ENCODE measurements at places on chromosomes 6 and 20.

DNA sequence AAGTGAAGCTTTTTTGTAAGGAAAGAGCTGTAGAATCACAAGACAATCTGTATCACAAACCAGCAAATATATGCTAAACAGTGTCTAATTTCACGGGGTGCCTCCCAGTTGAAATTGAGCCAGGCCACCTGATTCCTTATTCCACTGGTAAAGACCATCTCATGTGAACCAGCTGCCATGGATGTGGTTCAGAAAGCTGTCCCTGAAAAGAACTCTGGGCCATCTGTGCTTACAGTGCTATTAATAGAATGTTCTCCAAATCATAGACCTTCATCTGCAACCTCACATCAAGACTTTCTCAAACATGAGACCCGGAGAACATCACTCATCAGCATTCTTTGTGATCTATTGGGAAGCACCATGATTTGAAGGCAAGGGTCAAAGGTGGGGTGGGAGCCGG lies 89.7 kb downstream of the FBXO5 start:
- DNase-seq = no peak

- DNase-seq = no peak
These were observed 6.1 kb upstream of the HSPA1B start for GRCh38 chr6:31821301-31822035.

GRCh38 chr6:70857387-70858077 lies 99.3 kb downstream of the B3GAT2 start:
- DNase-seq = no peak

GRCh38 chr6:168469521-168469920 lies 28.5 kb downstream of the SMOC2 start:
- DNase-seq = no peak

DNA sequence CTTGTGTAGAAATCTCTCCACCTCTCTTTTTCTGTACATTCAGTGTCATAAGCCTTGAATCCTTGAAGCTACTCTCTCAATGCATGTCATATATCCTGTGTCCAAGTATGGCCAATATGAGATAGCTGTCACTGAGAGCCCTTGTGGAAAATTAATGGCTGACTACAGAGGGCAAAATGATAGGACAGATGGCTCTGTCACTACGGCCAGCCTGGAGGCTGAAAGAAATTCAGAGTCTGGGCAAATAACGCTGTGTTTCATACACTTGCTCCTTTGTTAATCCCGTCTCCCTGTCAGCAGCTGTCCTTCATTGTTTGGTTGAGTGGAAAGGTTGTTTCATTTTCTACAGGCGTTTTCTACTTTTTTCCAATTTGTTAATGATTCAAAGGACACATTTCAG lies 70.4 kb upstream of the VGLL2 start:
- DNase-seq = no peak

GRCh38 chr20:9353180-9353915 lies 161.0 kb upstream of the LAMP5 start:
- no peak for DNase-seq

GRCh38 chr20:1636621-1637020 lies 16.8 kb upstream of the SIRPB1 start:
- no peak for DNase-seq

DNA sequence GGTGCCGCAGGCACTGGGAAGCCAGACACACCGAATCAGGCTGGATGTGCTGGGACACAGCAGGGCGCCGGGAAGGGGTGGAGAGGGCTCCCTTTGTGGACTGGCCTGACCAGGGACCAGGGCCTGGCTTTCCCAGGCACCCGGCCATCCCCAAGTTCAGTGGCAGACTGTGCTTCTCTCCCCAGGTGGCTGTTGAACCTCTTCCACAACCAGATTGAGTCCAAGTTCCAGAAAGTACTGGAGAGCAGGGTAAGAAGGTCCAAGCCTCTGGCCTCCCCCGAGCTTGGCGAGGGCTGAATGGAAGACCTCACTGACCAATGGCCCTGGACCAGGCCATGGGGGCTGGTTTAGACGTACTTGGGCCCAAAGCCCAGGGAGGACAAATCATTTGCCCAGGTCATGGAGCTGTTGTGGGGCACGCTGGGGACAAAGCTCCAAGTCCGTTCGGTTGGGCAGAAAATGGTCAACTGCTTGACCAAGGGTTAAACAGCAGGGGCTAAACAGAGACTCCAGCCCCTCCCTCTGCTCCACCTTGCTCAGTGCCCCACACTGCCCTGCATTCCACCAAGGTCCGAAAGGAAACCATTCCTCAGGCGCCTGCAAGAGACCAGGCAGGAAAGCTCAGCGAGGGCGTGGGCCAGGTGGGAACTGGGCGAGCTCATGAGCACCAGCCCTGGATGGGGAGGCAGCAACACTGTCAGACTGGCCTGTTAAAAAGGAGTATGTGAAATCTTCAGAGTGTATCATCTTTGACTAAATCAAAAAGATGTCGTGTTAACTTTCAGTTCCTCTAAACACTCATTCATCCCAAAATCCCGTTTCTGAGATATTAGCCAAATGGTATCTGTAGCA lies 9.1 kb downstream of the LBP start:
- DNase-seq = no peak

DNA sequence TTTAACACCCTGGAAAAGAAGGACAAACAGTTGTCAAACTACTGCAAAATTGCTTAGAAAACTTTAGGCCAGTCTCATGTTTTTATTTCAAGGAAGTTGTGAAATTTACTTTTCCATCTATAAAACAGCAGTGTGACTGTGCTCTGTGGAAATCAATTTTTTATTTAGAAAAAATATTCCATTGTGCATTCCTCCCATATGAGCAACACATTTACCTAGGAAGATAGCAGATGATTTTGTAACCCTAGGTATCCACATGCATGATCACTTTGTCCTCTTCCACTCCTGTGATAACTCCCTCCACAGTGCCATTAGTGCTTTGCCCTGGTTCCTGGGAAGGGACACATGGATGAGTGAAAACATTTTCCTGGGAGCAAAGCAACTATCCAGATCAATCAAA lies 70.0 kb upstream of the SHLD1 start:
- no peak for DNase-seq

DNA sequence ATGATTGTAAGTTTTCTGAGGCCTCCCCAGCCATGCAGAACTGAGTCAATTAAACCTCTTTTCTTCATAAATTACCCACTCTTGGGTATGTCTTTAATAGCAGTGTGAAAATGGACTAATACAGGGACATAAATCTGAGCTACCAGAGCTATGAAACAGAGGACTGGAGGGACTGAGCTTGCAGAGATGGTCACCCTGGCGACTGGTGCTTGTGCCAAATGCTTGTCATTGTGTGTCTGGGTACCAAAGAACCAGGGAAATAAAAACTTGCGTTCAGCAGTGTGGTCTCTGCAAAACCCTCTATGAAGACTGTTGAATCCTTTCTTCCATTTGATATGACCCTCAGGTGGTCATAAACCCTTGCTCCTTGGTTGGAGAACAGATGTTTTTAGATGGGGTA lies 105.1 kb upstream of the PRL start:
- no peak for DNase-seq

GRCh38 chr6:114816678-114817077 lies 473.9 kb upstream of the HS3ST5 start:
- DNase-seq = no peak

DNA sequence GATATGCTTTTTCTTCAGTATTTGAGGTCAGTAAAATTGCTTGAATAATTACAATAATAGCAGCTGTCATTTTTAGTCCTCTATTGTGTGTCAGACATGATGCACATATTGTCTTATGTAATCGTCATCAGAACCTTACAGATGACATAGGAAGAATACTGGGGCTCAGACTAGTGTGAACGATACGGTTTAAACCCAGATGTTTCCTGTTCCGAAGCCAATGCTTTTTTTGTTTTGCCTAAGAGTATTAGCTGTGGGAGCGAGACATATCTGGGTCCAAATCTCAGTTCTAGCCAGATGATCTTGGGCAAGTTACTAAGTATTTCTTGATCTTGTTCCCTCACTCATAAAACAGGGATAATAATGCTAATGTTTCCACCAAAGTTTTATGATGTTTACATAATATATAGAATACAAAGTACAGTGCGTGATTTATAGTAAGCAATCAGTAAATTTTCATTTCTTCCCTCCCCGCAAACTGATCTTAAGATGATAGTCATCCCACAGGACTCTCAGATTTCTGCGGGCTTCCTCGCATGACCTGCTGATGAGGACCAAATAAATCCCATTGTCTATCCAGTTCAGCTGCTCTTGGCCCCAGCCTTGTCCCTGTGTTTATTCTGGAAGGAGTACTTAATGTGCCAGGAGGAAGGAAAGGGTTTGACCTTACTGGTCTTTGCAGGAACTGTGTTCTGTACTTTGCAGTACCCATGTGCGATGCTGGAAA lies 98.2 kb downstream of the CAP2 start:
- no peak for DNase-seq

GRCh38 chr20:38152175-38152620 lies 12.9 kb downstream of the TGM2 start:
- DNase-seq = no peak

DNA sequence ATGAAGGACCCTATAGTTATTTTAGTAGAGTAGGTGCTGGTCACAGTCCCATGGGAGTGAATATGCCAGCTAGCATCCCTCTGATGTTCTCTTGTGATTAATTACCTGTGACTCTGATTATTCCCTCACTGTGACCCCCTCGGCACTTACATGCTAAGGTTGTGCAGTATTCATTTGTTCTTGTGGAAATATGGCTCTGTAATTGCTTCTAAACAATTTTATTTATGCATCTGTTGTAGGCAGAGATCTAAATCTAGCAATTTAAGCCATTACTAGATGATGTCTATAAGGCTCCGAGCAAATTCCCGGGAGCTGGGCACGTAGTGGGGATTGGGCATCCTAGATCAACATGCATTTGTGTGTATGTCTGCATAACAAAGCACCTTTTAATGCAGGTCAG lies 961.7 kb downstream of the KIF16B start:
- DNase-seq = no peak

GRCh38 chr20:36097337-36098151 lies 57.0 kb upstream of the EPB41L1 start:
- no peak for DNase-seq

DNA sequence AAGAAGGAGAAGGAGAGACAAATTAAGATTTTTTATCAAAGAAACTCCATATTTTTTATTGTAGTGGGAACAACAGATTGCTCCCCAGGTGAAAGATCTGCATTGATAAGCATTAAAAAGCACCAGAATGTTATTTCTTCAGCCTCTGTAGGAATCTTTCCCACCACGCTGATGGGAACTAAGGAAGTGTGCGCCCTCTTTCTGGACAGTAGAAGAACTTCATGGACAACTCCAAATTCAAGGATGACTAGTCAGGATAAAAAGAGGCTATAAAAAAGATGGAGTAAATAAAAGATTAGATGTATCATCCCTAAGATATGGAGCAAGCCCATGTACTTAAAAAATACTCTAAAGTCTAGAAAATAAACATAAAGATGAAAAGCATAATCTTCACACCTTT lies 45.8 kb upstream of the PAK5 start:
- no peak for DNase-seq

DNA sequence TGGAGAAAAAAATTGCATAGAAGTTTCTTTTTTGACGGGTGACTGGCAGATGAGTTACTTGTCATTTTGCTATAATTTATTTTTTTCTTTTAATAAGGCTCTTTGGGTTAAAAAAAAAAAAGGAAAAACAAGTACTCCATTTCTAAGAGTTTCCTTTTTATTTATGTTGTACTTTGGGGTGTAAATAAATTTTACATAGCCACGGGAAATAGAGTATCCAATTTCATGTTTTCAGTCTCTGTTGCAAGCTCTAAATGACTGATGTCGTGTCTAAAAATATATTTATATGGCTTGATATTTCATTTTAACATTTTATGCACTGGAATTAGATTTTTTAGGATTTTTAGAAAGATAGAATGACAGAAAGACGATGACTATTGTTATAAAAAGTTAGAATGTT lies 3.4 kb downstream of the EYA4 start:
- no peak for DNase-seq

- DNase-seq = peak; percentile 42
These were observed 7.2 kb downstream of the PRDM13 start for GRCh38 chr6:99613705-99614429.

DNA sequence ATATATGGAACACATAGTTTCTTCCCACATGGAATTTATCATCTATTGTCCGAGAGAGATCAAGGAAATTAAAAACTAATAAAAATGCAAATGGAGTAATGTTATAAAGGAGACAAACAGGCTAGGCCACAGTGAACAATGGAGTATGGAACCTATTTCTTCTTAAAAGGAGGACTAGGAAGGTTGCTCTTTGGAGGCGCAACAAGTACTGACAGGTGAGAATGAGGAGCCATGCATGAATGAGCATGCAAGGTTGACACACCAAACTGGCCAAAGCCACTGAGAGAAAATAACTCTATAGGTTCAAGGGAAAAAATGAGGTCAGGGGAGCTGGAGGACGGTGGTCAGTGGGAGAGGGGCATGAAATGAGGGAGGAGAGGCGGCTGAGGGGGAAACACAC lies 40.9 kb downstream of the PSMB1 start:
- DNase-seq = no peak

- no peak for DNase-seq
These were observed 11.2 kb downstream of the SLC22A1 start for GRCh38 chr6:160132776-160133338.

DNA sequence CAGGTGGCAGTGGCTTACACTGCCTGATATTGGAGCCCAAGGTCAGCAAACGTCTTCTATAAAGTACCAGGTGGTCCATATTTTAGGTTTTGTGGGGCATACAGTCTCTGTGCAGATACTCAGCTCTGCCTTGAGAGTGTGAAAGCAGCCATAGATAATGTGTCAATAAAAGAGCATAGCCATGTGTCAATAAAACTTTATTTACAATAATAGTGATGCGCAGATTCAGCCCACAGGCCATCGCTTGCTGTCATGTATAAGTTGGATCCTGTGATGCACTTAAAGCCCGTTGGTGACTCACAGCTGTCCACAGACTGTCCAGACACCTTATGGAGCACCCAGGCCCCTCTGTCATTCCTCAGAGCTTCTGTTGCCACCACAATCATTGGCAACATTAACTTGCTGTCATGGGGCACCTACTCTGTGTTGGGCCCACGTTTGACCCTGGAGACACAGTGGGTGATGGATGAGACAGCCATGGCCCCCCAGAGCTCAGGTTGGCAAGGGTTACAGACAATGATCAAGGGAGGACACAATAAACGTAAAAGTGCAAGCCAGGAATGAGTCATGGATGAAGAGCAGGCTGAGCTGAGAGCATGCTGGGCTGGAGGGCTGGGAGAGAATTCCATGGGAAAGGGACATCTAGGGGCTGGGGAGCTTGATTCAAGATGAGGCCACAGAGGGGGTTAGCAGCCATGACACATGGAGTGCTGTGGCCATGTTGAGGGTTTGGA lies 173.6 kb downstream of the TAF4 start:
- DNase-seq = no peak

GRCh38 chr6:43257367-43258145 lies 14.3 kb downstream of the TTBK1 start:
- no peak for DNase-seq

Data from CD4-positive, alpha-beta T cell (primary cell).